ENCODE measurements at places on chromosomes 11 and 22. TPM values are rescaled to one million over a fixed set of nuclear protein-coding genes. Genes with fewer than 3 reads are reported as not detected.

GRCh38 chr11:79076526-79077115 is 364.2 kb downstream of the TENM4 start:
- DNase-seq = no peak

The BLID gene
- not detected for polyA plus RNA-seq

The CHST1 gene
- 0.11 TPM for polyA plus RNA-seq

DNA sequence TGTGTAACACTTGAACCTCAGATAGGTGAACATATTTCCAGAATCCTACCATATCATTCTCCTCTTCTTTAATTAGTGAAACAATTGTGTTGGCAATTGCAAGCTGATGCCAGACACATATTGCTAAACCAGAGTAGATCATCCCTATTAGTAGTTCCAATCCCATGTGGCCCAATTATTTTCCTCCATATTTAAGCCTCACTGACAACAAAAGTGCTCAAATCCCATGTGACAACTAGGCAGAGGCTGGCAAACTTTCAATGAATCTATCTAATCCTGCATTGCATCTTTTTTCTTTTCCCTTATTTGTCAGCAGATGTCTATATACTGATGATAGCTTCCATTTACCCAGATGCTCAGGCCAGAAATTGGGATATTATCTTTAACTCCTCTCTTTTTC is 90.4 kb downstream of the GRIA4 start:
- no peak for DNase-seq

Measured in immature natural killer cell (primary cell).